T-helper 1 cell (primary cell): ENCODE measurements at places on chromosomes 5 and 9.

DNA sequence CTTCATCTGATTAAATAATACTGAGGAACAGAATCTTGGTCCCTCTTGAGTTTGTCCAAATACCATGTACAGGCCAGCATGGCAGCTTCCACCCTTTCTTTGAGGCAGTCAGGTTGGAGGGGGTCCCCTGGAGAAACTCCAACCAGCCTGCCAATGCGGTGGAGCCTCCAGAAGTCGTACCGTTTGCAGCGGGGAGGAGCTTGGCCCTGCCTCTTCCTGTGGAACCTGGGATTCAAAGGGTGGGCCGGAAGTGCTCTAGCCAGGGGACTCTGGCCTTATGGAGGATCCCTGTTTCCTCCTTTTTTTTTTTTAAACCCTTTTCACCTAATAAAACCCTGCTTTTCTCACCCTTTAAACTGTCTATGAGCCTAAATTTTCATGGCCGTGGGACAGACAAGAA lies 216.3 kb upstream of the ZNF608 start:
- DNase-seq = no peak

- DNase-seq = no peak
These were observed 264.7 kb downstream of the TRIM32 start for GRCh38 chr9:116951588-116952435.

- no peak for DNase-seq
These were observed 62.5 kb downstream of the HSPA4 start for GRCh38 chr5:133114166-133114932.

DNA sequence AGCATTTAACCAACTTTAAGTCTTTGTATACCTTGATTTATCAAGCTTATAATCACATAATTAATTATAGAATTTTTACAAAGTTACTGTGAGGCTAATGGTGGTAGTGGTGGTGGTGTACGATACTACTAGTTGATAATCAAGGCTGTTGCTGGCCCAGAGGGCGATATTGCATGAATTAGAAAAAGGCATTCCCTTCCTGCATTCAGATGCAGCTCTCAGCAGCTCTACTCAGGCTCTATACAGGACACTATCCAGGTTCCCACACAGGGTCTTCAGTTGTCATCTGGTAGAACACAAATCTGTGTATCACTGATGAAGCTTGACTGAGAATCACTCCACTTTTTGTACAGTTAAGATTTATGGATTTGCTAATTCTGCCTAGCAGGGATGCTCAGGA lies 562.8 kb upstream of the C9orf72 start:
- DNase-seq = no peak

GRCh38 chr9:90870621-90871326 lies 69.2 kb downstream of the SYK start:
- peak; percentile 38 for DNase-seq

- DNase-seq = no peak
These were observed 26.0 kb upstream of the SYK start for GRCh38 chr9:90775657-90776056.

DNA sequence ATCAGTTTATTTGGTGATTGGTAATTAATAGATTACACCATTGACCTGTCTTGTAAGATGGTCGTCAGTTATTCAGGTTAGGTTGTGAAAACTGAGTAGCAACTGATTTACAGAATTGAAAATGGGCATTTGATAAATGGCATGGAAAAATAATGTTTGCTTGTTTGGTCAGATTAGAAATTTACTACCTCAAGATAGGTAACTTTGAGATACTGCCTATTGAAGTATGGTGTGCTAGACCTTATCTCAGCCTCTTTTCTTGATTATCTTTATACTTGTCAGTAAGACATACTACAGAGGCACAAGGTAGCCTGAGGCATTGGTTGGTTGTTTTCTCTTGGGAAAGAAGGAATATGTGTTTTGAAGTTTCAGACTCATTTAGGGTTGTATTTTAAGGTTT lies 174.5 kb downstream of the XRCC4 start:
- no peak for DNase-seq

DNA sequence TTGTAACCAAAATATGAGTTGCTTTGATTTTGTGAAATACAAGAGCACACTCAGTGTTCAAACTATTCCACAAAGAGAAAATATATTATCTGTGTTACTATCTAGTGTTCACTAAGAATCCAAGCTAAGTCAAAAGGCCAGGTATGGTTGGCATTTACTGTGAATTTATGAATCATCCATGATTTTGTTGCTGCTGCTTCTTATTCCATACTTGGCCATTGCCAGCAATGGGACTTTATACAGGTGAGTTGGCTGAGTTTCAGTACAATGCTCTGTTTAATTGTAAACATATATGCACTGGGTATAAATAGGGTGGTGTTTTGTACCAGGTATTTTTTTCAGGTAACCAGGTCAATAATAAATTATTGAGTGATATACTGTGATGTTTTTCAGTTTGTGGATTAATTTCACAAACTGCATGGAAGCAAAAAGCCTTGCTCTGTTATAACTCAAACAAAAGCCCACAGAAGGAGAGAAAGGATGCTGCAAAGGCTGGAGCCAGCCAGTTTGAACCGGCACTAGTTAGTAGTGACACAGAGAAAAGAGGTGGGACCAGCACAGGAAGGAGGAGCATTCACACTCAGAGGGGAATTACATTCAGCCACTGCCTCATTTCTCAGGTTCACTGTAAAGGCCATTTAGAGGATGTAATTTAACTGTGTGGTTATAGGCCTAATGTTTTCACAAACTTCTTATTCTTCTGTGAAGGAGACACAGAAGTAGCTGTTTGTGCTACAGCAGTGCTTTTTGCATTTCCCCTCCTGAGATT lies 381.8 kb downstream of the ADGRV1 start:
- DNase-seq = no peak

GRCh38 chr5:39531306-39531705 lies 106.5 kb upstream of the DAB2 start:
- DNase-seq = no peak

GRCh38 chr5:143914756-143915155 lies 102.8 kb downstream of the HMHB1 start:
- no peak for DNase-seq

GRCh38 chr9:69657269-69657668 lies 14.9 kb downstream of the APBA1 start:
- DNase-seq = no peak

GRCh38 chr9:101601904-101602765 lies 7.4 kb upstream of the PPP3R2 start:
- peak; percentile 19 for DNase-seq

GRCh38 chr5:59893429-59894227 lies at the start of gene PDE4D:
PDE4D (minus strand) TSS chr5:59893726.
- no peak for DNase-seq

DNA sequence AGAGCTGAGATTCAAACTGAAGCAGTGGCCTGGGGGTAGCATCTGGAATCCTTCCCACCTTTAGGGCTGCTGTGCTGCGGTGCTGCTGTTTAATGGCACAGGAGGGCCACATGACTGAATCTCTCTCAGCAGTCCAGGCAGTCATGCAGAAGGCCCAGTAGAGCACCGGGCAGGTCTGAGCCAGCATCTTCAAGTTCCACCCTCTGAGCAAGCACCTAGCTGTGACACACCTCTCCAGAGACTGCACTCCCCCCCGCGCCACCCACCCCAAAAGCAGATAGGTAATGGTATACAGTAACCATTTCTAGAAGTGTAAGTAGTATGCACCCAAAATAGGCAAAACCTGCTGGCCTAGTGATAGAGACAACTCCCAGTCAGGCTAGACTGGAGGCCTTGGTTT lies 8.2 kb downstream of the IL4 start:
- no peak for DNase-seq

GRCh38 chr9:12809720-12810119 lies 34.9 kb downstream of the LURAP1L start:
- no peak for DNase-seq

DNA sequence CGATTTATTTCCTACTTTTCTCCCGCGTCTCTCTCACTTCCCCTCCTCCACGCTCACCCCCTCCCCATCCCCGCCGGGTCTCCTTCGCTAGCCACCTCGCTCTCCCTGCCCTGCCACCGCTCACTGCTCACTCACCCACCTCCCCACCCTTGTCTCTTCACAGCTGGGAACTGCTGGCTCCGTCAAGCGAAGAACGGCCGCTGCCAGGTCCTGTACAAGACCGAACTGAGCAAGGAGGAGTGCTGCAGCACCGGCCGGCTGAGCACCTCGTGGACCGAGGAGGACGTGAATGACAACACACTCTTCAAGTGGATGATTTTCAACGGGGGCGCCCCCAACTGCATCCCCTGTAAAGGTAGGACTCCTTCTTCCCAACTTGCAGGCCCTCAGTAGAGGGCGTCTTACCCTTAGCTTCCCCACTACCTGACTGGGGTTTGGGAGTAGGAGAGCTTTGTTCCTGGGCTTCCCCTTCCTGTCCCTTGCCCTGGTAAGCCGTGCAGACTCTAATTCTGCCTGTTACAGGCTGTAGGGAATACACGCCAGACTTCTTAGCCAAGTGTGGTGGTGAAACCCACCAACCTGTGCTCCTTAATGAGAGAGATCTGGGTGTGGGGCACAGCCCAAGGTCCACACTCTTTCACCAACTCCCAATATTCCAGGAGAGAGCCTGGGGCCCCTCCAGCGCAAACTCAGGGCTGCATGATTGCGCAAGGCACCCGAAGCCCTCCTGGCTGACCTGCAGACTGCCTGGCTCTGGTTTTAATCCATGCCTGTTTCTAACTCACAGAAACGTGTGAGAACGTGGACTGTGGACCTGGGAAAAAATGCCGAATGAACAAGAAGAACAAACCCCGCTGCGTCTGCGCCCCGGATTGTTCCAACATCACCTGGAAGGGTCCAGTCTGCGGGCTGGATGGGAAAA lies 2.5 kb downstream of the FST start:
- no peak for DNase-seq

- DNase-seq = no peak
These were observed 49.5 kb upstream of the SARDH start for GRCh38 chr9:133787754-133788025.

- DNase-seq = no peak
These were observed 14.5 kb upstream of the LPCAT1 start for GRCh38 chr5:1538276-1538675.

DNA sequence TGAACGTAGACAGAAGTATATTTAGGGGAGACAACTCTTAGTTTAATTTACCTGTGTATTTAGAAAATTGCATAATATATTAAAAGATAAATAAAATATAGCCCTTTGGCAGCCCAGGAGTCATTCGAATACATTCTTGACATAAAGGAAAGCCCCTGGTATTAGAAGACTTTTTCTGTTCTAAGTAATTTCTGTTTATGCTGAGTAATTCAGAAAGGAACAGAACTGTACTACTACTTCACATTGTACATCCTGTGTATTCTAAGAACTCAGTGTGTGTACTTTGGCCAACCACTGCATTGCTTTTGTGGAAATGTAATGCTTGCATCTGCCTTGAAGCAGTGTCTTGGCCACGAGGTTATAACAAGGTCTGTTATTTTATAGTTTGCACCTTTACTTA lies 136.4 kb downstream of the KDM4C start:
- no peak for DNase-seq

DNA sequence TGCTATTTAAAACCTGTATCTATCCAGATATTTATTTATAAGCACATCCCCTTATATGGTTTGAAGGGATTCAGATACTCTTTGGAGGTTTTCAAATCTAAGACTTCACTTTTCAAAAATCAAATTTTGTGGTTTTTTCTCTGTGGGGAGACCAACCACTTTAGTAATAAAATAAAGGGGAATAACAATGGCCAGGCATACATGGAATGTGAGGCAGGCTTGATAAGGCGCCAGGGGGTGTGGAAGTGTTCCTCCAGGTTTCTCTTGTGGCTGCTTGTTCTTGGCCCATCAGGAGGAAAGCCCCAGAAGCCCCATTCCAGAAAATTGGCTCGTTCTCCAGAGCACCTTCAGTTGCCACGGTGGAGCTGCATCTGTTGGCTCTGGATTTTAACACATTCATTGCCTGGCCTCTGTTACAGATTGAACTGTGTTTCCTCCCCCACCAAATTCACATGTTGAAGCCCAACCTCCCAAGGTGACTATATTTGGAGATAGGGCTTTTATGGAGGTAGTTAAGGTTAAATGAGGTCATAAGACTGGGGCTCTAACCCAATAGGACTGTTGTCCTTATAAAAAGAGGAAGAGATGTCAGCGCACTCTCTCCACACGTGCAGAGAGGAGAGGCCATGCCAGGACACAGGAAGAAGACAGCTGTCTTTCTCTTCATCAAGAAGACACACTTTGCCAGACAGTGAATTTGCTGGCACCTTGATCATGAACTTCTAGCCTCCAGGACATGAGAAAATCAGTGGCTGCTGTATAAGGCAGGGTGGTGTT lies 195.9 kb downstream of the TMEM38B start:
- no peak for DNase-seq

- DNase-seq = peak; percentile 25
These were observed 65.8 kb upstream of the PLPP6 start for GRCh38 chr9:4596165-4596922.

- no peak for DNase-seq
These were observed 24.0 kb downstream of the OR1J1 start for GRCh38 chr9:122453677-122454135.

GRCh38 chr5:91302958-91303357 lies 80.2 kb downstream of the ARRDC3 start:
- no peak for DNase-seq

GRCh38 chr9:93258419-93258817 lies 74.5 kb downstream of the WNK2 start:
- no peak for DNase-seq

GRCh38 chr5:152905286-152905685 lies 500.2 kb upstream of the NMUR2 start:
- DNase-seq = no peak

DNA sequence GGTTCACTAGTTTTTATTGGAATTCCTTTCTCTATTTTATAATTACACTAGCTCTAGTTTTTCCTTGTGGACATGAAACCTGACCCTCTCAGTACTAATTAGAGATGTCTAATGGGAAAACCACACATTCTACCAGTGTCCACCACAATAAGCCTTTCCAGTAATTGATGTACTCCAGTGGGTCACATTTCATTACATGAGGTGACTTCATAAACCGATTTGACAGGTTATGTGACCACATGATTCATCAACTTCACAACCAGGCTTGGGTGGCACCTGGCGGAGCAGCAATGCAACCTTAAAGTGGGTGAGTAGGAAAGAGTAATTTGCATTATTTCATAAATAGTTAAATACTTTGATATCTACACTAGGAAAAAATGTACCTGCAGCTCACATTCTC lies 284.2 kb upstream of the ADAMTS16 start:
- no peak for DNase-seq

- no peak for DNase-seq
These were observed 73.9 kb downstream of the ADAMTS2 start for GRCh38 chr5:179271428-179271734.

- no peak for DNase-seq
These were observed 36.5 kb downstream of the ARHGEF37 start for GRCh38 chr5:149617760-149618306.

GRCh38 chr5:3197304-3198073 lies 398.1 kb upstream of the IRX1 start:
- DNase-seq = no peak

DNA sequence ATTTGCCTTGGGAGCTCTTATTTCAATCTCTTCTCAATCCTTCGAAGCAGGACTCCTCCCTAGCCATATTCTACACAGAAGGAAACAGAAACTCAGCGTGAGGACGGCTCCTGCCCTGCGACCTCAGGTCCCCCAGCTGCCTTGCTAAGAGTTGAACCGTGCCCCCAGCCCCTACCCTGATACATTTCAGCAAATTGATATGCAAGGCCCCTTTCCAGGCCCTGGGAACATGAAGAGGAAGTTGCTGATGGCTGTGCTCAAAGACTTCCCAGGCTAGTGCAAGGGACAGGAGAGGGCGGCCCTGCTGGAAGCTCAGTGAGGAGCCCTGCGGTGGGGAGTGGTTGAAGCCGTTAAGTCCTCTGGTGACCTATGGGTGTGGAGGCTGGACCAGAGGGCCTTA lies 41.5 kb downstream of the BOD1 start:
- no peak for DNase-seq

- DNase-seq = no peak
These were observed 14.3 kb upstream of the MGAT1 start for GRCh38 chr5:180816608-180817534.
